Osteoblast (primary cell): ENCODE measurements at places on chromosomes 3 and 15.

DNA sequence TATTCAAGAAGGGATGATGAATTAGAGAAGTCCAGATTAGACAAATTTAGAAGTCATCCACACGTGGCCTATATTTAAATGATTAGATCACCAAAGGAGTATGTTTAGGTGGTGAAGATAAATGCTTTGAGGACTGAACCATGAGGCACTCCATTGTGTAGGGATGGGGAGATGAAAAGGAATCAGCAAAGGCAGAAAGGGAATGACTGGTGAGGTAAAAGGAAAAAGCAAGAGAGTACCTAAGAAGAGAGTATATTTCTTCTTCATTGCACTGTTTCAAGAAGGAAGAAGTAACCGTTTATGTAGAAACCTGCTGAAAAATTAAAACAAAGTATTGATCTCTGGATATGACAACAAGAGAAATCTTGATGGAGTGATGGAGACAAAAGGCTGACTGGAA is 40.7 kb downstream of the DENND4A start:
- no peak for DNase-seq

DNA sequence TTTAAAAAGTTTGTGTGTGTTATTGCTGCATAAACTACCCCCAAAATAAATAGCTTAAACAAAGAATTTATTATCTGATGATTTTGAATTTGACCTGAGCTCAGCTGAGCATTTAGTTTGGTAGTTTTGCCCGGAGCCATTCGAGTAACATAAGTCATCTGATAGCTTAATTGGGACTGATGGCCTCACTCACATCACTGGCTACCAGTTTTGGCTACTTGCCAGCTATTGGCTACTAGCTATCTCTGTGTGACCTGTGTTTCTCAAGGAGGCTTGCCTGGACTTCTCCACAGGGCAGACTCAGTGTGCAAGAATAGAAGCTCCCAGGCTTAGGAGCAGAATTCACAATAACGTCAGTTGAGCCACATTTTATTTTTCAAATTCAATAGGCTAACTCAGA is 9.0 kb downstream of the CNTN3 start:
- DNase-seq: no peak

- DNase-seq: no peak
These were observed 29.4 kb upstream of the XCR1 start for GRCh38 chr3:46056686-46057085.

- DNase-seq: no peak
These were observed 14.1 kb upstream of the TMEM115 start for GRCh38 chr3:50373146-50374051.

DNA sequence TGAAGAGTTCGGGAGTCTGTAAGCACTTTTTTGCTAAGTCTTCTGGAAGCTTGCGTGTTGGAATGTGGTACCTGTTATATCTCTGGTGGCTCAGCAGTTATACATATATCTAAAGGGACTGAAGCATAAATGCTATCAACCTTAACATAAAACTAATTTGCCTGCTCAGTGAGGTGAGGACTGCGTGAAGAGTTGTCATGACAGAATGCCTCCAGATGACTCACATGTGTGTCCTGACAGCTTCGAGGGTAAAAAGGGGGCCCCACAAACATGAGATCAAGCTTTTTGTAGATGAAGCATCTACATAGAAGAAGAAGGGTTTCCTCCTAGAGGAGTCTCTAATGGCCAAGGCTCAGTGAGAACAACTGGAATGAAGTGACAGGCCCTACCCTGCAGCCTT is 88.8 kb upstream of the C3orf80 start:
- no peak for DNase-seq

- DNase-seq: no peak
These were observed 39.6 kb downstream of the LIPC start for GRCh38 chr15:58471348-58471747.

DNA sequence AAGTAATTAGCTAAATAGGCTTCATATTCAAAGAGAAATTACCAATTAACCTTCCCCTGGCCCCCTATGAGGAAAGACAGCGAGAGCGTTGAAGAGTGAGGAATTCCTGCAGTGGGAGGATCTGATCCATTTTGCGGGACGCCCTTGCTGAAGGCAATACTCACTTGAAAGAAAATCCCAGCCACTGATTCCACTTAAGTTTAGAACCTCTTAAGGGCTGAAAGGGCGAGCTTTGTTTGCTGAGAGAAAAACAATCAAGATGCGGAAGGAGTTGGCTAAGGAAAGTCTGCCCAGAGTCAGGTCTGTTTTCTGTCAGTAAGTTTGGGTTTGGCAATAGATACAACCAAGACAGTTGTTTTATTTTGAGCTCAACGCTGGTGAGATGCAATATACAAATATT is 102.8 kb upstream of the GBE1 start:
- DNase-seq: no peak

GRCh38 chr3:64748244-64748904 is 60.6 kb upstream of the ADAMTS9 start:
- DNase-seq: no peak

- DNase-seq: no peak
These were observed 732.8 kb upstream of the CFAP20DC start for GRCh38 chr3:59782664-59783063.
